ENCODE measurements at places on chromosomes 3 and 15.

- no peak for DNase-seq
Measured at GRCh38 chr3:101900736-101901135, 51.4 kb downstream of the NFKBIZ start.

DNA sequence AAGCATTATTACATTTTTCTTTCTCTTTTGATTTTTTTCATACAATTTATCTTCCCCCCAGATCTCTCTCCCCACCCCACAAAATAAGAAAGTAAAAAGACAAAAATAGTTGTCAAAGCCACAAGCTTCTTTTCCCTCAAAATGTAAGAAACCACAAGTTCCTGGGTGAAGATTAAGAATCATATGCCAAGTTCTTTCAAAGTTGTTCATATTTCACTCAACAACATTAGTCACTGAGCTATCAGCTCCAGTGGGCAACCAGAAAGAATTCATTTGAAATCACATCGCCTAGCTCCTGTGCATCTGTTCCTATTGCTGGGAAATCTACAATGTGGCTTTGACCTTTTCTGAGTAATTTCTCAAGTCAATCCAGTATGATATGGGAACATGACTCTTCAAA is 681.6 kb upstream of the ARPP21 start:
- DNase-seq = no peak

DNA sequence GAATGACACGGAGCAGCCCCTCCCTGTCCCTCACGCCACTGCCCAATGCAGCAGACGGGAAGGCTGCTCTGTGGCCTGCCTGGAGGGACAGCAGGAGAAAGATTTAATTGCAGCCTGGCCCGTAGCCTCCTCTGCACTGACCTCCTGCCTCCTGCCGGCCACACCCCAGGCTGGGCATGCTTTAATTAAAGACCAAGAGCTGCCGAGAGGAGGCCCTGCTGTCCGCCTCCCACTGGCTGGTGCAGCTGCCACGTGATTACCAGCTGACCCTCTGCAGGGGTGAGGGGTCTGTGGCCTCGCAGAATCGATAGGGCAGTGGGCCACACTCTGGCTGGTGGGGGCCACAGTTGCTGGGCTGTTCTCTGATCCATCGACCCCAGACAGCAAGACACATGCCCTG is 100.2 kb upstream of the PRR23E start:
- DNase-seq = no peak

- no peak for DNase-seq
Measured at GRCh38 chr3:40321818-40322217, 12.3 kb downstream of the EIF1B start.

DNA sequence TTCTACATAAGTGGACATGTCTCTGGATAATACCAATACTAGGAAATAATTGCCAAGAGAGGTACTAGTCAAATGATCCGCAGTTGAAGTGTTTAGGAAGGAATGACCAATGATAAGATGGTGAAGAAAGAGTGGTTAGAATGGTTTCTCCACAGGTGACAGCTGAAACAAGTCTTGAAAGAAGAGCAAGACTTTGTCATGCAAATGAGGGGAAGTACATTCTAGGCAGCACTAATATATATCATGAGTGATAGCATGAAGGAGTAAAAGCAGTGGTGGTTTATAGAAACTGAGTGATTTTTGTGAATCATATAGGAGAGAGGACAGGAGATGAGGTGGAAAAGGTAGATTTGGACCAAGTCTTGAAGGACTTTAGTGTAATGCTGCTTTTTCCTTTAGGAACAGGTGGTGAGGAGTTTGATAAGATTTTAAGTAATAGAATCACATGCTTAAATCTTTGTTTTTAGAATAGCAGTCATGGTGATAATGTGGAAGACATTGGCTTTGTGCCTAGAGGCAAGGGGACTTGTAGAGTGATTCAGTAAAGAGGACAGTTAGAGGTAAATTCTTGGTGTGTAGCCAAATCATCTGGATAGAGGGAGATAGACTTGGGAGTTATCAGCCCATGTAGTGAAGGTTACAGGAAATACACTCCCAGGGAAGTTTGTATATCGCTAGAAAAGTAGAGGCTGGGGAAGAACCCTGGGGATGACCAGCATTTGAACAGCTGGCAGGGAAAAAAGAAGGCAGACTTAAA is 31.9 kb downstream of the SLMAP start:
- no peak for DNase-seq

GRCh38 chr3:121735047-121735696 is 14.4 kb downstream of the GOLGB1 start:
- no peak for DNase-seq

GRCh38 chr3:46947981-46948791 is 28.4 kb downstream of the CCDC12 start:
- DNase-seq = peak; percentile 88

- DNase-seq = peak; percentile 85
Measured at GRCh38 chr3:45659661-45660566, 29.3 kb upstream of the SACM1L start.

- no peak for DNase-seq
Measured at GRCh38 chr3:23706111-23706510, 99.6 kb upstream of the UBE2E1 start.

GRCh38 chr3:132804498-132804897 is 82.3 kb upstream of the NPHP3 start:
- DNase-seq = no peak

DNA sequence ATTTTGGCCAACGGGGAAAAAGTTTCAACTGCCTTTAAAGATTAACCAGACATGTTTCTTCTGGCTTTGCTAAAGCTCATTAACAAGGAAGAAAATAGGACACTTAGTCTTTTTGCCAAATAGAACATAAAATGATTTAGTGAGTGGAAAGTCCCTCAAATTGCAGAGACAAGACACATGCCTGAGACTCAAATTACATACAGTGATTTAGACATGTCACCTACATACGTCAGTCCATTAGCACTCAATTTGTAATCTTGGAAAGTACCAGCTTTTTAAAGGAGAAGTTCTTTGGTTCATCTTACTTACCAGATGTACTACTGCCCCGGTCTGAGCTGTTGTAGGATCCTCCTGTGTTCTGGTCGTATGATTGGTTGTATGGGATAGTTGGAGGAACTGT is 1134.2 kb downstream of the ROBO1 start:
- DNase-seq = peak; percentile 37

GRCh38 chr3:98733053-98733811 is 29.9 kb upstream of the ST3GAL6 start:
- DNase-seq = peak; percentile 66

Data from mesendoderm (in vitro differentiated cells).